ENCODE measurements at places on chromosomes 11 and 22.

DNA sequence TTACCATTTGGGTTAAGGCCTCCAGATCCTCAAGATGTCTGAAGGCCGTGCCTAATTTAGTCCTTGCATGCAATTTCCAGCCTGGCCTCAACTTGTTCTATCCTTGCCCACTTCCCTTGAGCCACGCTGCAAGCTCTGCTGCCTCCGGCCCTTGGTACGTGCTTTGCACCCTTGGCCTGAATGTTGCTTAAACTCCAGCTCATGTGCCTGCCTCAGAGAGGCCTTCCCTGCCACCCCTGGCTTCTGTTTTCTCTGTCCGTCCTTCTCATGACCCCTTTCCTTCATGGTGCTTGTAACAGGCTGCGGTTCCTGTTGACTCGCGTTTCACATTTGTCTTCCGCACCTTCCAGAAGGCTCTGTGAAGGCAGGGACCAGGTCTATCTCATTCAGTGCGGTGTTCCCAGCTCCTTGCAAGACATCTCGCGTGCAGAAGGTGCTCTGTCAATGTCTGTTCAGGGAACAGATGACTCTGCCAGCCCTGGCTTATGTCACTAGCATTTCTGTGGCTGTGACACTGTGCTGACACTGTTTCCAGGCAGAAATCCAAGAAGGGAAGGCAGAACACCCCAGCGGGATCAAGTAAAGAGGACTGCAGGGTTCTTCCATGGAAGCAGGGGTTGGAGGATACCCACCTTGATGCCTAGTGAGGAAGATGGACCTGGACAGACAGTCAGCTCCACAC is 61.8 kb downstream of the FBLN1 start:
- no peak for DNase-seq

DNA sequence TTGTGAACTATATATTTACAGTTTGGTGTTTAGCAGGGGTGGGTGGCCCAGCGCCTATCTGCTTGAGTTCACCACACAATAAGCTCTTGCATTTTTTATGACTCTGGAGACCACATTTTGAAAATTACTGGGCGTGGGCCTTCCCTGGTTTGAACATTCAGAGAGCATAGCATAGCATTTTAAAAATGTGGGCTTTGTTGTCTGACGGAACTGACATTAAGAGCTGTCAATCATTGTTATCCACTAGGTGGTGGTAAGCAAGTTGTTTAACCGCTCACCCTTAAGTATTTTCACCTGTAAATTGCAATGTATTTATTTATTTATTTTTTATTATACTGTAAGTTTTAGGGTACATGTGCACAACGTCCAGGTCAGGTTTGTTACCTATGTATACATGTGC is 1.0 kb downstream of the NLRP14 start:
- no peak for DNase-seq

GRCh38 chr11:134632347-134633119 is 220.5 kb upstream of the B3GAT1 start:
- DNase-seq, result no peak

DNA sequence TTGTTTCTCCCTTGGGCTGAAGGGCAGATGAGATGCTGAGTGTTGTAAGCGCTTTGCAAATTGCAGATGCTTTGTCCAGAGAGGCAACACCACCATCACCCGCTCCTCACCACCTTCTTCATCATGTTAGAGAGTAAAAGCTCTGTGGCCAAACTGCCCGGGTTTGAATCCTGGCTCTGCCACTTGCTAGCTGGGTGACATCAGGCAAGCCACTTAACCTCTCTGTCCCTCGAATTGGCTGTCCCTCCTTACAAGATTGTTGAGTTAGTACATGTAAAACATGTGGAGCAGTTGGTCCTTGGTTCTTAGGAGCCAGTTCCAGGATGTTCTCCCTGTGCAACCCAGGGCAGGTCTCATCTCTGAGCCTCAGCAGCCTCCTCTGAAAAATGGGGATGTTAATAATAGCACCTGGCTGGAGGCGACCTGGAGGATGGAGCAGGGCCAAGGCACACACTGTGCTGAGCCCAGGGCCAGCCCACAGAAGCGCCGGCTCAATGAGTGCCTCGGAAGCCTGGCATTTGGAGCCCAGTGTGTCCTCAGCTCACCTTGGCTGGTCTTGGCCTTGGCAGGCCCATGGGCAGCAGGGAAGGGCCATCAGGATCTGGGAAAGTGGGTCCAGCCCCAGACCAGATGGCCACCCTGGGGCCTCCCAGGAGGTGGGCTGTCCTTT is 10.5 kb downstream of the C11orf86 start:
- DNase-seq, result no peak

DNA sequence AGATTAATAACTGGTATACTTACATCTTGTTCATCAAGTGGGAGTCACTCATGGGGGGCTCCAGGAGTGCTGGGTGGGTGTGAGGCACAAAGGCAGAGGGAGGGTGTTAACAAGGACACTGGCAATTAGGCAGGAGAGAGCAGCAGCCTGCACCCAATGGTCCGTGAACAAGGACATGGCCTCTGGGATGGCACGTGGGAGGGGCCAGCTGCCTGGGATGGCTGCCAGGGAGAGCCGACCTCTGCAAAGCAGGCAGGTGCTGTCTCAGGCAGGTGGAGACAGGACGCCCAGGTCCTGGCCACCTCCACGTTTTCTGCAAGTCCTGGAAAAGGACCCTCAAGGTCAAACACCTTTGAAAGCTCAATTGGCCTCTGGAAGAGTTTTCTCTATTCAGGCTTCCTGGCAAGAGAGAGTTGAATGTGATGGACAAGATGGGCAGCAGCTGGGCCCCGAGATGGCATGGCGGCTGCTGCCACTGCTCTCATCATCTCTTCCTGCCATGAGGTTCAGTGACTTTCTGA is 257.1 kb downstream of the BUD13 start:
- no peak for DNase-seq

DNA sequence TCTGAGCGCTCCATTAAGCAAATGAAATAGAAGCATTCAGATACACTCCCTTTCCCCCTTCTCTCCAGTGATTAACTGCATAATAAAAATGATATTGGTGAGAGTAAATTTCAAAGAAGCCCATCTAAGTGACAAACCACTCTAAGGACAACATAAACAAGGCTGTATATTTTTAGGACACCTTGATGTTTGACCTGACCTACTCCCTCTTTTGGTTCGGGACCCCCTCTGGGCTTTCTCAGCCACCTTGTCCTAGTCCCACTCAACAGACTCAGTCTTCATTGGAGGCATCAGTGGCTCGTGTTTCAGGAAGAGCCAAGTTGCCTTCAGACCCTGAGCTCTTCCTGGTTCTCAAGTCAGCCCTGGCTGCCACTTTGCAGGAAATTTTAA is 182.3 kb upstream of the NCAM1 start:
- DNase-seq, result no peak

- DNase-seq, result no peak
These were observed 1.5 kb downstream of the UPB1 start for GRCh38 chr22:24496661-24497060.

GRCh38 chr22:43060183-43060582 is 29.0 kb downstream of the TTLL1 start:
- no peak for DNase-seq

- DNase-seq, result no peak
These were observed 1089.1 kb downstream of the TBC1D22A start for GRCh38 chr22:47851586-47851985.

- DNase-seq, result no peak
These were observed 19.2 kb upstream of the FNBP4 start for GRCh38 chr11:47786373-47786772.

DNA sequence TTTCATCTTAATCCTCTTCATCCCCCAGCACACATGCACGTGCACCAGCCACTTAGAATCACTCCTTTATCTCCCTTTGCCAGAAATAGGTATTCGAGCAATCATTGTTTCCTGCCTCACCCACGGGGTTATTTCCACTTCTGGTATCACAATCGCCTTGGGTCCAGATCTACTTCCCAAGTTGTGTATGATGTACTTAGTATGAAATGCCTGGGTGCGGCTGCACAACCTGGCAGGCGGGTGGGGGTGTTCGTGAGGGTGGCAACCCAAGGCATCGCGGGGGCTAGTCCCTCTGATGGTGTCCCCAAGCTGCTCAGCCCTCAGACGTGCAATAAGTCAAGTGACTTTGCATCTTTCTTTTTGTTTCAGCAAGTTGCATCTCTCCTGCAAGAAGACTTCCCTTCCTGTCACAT is 475.6 kb downstream of the MIAT start:
- DNase-seq, result no peak

- DNase-seq, result no peak
These were observed 647.2 kb downstream of the NELL1 start for GRCh38 chr11:21316591-21316990.

DNA sequence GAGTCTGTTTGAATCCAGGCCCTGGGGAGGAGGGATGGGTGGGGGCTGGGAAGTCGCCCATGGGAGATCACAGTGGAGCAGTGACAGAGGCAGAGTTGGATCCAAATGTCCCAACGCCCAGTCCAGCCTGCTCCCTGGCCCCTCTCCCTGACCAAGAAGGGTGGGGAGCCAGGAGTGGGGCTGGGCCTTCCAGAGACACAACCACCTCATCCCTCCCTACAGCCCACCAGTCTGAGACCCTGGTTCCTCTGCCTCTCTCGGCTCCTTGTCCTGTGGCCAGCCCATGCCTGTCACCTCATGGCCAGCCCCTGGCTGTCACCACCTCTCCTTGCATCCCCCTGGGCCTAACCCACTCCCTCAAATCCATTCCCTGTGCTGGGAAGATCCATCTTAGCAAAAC is 71.2 kb upstream of the PRR5 start:
- DNase-seq, result no peak

GRCh38 chr22:24102366-24103200 is 78.7 kb upstream of the SUSD2 start:
- no peak for DNase-seq

GRCh38 chr11:21511835-21512440 is 680.9 kb upstream of the ANO5 start:
- DNase-seq, result peak; percentile 45

- DNase-seq, result peak; percentile 64
These were observed 27.4 kb downstream of the RCN1 start for GRCh38 chr11:32118025-32118974.

- DNase-seq, result no peak
These were observed 696 bp downstream of the KRTAP5-5 start for GRCh38 chr11:1630271-1630670.

DNA sequence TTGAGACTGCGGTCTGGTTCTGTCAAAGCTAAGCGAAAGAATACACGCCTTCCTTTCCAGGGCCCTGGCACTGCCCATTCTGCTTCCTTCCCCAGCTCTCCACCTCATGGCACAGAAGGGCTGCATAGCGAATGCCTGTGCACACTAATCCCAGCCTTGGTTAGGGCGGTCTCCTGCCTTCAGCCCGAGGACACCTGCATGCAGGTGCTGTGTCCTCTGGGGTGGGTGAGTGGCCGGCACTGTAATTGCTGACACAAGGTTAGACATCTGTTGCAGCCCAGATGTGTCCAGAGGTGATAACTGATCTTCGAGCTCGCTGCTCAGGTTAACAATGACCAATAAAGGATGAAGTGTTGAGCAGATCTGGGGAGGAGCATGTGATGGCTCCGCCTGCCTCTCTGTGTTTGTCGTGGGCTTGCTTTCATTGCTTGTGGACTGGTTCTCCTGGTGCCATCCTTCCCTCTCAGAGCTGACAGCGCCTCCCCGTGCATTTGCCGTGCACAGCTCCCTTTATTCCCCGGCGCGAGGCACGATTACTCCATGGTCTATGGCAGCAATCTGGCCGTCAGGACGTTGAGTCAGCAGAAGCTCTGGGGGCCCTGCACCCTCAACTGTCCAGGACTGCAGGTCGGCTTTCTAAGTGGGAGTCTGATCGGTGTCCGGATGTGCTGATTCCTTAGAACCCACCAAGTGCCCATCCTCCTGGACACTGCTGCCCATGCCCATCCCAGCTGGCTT is 1088.2 kb downstream of the BRD1 start:
- no peak for DNase-seq

GRCh38 chr11:117866526-117866925 is 9.9 kb downstream of the FXYD6 start:
- DNase-seq, result no peak

DNA sequence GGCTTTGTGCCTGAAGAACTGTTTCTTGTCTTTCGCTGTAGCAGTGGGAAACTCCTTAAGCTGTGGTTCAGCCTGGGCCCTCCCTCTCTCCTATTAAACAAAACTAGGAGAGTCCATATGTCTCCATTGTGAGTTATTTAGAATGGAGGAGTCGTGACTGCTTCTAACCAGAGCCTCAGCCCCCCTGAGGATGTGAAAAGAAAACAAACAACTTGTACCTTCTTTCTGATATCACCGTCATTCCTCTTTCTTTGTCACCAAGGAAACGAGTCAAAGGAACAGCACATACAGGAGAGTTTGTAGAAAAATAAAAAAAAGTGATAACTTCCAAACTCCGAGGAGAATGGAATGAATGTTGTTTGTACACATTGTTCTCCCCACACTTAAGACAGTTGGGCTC is 11.6 kb upstream of the EXT2 start:
- peak; percentile 10 for DNase-seq

GRCh38 chr11:79243422-79244210 is 197.2 kb downstream of the TENM4 start:
- DNase-seq, result peak; percentile 78
